ENCODE measurements at places on chromosomes 3 and 15. TPM values are rescaled to one million over a fixed set of nuclear protein-coding genes. Genes with fewer than 3 reads are reported as not detected.

SLC28A2 gene
- polyA plus RNA-seq, result 0.76 TPM

- DNase-seq, result peak; percentile 54
These were observed 72.0 kb downstream of the CCNL1 start for GRCh38 chr3:157087780-157088600.

DNA sequence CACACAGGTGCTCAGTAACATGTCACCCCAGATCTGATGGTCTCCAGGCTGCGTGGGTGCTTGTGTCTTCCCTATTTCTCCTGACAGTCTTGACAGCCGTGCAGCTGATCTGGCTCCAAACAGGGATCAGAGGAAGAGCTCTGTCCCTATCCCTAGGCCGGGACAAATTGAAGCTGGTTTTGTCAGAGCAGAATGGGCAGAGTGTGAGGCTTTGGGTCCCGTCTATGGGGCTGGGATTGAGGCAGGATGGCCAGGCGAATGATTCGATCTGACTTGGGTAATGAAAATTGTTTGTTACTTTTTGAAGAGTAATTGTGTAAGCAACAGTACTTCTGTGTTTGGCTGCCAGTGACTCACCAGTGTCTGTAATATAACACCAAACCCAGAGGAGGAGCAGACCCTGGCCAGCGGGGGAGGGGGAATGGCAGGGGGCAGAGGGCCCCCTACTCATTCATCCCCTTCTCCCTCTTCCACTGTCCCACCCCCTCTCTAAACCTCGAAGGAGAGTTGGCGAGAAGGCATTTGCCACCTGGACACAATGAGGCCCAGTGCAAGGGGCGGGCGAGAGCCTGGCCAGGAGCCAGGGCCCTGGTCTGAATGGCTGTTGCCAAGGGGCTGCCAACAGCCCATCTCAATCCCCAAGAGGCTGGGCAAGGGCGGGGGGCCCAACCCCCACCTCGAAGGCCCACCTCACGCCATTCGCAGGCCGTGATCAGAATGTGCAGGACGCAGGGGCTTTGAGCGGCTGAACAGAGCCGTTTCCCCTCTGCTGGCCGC is 4.9 kb upstream of the MAGEF1 start:
- no peak for DNase-seq

FAM81A gene
- 19.1 TPM for polyA plus RNA-seq

All from left renal pelvis (tissue), 4 donors.